DND-41 (cell line): ENCODE measurements at places on chromosomes 6 and 20.

DNA sequence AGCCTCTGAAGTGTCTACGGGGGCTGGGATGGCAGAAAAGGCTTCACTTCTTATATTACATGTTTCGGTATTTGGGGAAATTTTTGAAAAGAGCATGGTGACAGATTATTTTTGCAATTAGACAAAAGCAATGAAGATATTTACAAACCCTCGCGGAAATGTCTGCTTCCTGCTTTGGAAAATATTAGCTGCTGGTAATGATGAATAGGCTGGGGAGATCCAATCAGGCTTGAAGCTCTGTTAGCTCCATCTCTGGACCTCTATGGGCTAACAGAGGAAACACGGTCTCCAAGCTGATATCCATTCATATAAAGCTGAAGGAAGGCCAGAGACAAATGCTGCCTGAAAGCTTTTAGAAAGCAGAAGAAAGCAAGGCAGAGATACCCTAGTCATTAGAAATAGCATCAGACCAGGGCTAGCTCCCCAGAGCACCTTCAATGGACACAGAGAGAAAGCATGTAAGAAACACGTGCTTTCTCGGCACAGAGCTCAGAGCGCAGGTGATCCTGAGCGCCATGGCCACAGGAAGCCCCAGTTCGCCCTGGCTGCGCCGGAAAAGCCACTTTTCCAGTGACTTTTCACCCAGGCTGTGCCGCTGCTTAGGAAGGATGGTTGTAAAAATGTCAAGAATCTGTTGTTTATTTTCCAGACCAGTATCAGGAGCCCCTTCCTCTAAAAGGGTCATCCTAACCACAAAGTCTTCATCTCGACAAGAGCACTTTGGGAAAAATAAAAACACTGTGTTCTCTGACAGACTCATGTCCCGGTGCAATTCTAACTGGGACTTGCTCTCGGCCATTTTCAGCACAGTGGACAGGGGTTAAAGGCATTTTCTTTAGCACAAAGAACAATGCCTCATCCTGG, 68.5 kb upstream of the NFATC2 start:
- H3K27me3 ChIP-seq: peaks cover 2% of the 10 kb centered on the region
- no peaks in the 10 kb centered on the region for H3K4me1 ChIP-seq

GRCh38 chr6:64694356-64694755, 1012.7 kb downstream of the EYS start:
- no peak overlapping the region for H3K4me3 ChIP-seq
- no peaks in the 10 kb centered on the region for H3K36me3 ChIP-seq
- H3K27me3 ChIP-seq: no peaks in the 10 kb centered on the region
- H3K27ac ChIP-seq: no peak overlapping the region

DNA sequence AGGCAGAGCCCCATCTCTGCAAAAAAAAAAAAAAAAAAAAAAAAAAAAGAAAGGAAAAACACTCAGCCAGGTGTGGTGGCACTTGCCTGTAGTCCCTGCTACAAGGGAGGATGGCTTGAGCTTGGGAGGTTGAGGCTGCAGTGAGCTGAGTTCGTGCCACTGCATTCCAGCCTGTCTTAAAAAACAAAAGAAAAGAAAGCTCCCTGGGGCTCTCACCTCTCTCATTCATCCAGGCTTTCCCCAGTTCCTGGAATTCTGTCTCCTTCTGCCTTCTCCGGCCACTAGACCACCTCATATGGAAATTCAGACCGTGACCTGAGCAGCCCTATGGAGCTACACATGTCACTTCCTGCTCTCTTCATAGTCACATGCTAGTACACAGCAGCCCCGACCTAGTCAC, 101.1 kb upstream of the TAB2 start:
- no peaks in the 10 kb centered on the region for H3K27me3 ChIP-seq
- H3K4me3 ChIP-seq: no peak overlapping the region

- H3K27me3 ChIP-seq: peaks cover 3% of the 10 kb centered on the region
- H3K36me3 ChIP-seq: no peaks in the 10 kb centered on the region
- no peaks in the 10 kb centered on the region for H3K4me1 ChIP-seq
- DNase-seq: no peak
- H3K27ac ChIP-seq: no peak overlapping the region
These were observed 838.2 kb downstream of the MAFB start for GRCh38 chr20:39850821-39851330.

GRCh38 chr6:131250122-131250521, 114.9 kb downstream of the AKAP7 start:
- H3K36me3 ChIP-seq: no peaks in the 10 kb centered on the region
- peak; percentile 41 for DNase-seq

DNA sequence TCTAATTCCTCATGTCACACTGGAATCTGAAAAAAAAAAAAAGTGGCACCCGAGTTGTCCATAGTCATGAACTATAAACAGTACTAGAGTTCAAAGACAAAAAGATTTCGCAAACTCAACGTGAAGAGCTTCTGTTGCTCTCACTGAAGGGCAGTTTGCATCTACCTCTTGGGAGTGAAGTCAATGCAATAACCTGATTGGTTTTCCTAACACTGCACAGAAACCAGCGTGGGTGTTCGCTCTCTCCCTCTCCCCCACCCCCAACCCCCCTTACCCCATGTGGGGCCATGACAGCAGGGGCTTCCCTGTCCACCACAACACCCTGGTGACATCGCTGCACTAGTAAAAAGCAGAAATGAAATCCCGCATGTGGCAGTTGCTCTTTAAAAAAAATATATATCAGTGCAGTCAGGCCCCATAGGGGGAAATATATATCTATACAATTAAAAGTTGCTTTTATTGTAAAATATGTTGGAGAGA, 66.9 kb downstream of the GMPR start:
- no peaks in the 10 kb centered on the region for H3K36me3 ChIP-seq
- no peaks in the 10 kb centered on the region for H3K4me1 ChIP-seq
- no peak overlapping the region for H3K27ac ChIP-seq
- no peak for DNase-seq

- no peaks in the 10 kb centered on the region for H3K36me3 ChIP-seq
- no peak within 1 kb of the TSS for H3K4me3 ChIP-seq
- no peak within 1 kb of the TSS for H3K27ac ChIP-seq
- peaks cover 4% of the 10 kb centered on the region for H3K27me3 ChIP-seq
- no peaks in the 10 kb centered on the region for H3K4me1 ChIP-seq
These were observed at the start of gene OR2J3 for GRCh38 chr6:29107758-29108157. OR2J3 (plus strand) TSS chr6:29108058; CDS start chr6:29111891, 3,833 bp downstream.

DNA sequence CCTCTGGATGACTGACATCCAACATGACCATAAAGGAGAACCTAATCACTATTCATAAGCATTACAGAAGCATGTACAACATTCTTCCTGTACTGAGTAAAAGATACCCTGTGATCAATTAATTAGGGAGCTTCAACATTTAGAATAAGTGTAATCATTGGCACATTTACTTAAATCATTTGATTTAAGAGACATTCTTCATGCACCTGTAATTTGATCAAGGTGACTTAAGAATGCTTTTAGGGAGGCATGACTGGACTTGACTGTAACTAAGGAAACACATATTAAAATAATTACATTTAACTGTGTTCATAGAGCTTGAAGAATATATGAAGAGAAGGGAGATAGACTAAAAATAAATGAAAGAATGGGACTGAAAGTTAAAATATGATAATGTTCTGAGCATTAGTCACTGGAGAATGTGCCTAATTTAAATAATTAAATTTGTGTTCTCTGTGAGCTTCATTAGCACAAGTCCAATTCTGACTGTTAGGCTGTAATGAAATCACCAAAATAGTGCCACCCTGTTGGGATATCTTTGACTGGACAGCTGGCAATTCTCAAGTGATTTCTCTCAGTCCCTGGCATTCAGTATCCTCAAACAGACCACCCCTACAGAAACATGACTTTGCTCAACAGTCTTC, 295.5 kb upstream of the ADGRB3 start:
- H3K4me3 ChIP-seq: no peak overlapping the region
- no peaks in the 10 kb centered on the region for H3K36me3 ChIP-seq
- DNase-seq: no peak
- H3K4me1 ChIP-seq: no peaks in the 10 kb centered on the region
- H3K27ac ChIP-seq: no peak overlapping the region

DNA sequence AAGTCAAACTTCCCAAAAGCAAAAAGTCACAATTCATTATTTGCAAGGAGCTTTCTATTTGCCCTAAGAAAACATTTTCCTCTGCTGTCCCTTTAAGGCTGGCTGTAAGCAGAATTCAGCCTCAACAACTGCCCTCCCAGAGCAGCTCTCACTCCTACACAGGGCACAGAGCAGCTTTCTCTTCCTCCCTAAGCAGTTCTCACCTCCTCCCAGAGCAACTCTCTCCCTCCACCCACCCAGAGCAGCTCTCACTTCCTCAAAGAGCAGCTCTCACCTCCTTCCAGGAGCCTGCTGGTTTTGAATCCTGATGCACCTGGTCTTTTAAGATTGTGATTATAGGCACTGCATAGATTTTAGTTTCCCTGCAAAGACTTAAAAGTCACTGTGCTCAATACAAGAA, 120.6 kb upstream of the TMEM181 start:
- H3K27ac ChIP-seq: no peak overlapping the region
- no peak overlapping the region for H3K4me3 ChIP-seq
- H3K4me1 ChIP-seq: no peaks in the 10 kb centered on the region

GRCh38 chr20:33209789-33210188, 7.4 kb upstream of the BPIFA3 start:
- H3K36me3 ChIP-seq: no peaks in the 10 kb centered on the region
- peaks cover 3% of the 10 kb centered on the region for H3K27me3 ChIP-seq
- no peak overlapping the region for H3K27ac ChIP-seq

DNA sequence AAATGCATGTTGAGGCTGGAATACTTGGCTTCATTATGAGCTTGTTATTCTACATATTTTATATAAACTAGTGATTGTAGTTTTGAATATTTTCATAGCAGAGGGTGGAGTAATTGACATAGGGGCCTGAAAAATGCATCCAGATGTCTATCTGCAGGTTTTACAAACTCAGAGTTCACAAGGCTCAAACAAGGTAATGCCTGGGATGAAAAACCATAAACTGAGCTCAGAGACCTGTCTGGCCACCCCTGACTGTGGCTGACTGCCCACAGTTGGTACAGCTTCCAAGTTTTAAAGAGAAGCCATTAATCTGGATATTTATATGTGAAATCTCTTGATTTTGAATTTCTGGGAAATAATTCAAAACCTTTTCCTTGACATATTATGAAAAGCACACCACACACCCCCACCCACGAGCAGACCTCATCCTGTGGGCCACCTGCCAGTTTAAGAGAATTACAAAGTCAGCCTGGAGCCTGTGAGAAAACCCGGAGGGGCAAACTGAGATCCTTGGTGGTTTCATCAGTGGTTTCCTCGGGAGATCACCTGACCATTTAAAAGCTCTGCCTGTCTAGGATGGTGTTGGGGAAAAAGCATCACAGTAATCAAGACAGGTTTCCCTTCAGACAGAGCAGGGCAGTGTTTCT, 230.1 kb downstream of the SAMD5 start:
- DNase-seq: peak; percentile 67
- no peaks in the 10 kb centered on the region for H3K27me3 ChIP-seq
- H3K4me3 ChIP-seq: no peak overlapping the region
- no peak overlapping the region for H3K27ac ChIP-seq

- H3K27me3 ChIP-seq: no peaks in the 10 kb centered on the region
- H3K27ac ChIP-seq: peak overlapping the region; percentile 64
- peak; percentile 86 for DNase-seq
- H3K4me3 ChIP-seq: no peak overlapping the region; the same call in 1 of the 2 replicates
- H3K4me1 ChIP-seq: peaks cover 25% of the 10 kb centered on the region
These were observed 31.7 kb upstream of the CCN5 start for GRCh38 chr20:44683263-44684046.

DNA sequence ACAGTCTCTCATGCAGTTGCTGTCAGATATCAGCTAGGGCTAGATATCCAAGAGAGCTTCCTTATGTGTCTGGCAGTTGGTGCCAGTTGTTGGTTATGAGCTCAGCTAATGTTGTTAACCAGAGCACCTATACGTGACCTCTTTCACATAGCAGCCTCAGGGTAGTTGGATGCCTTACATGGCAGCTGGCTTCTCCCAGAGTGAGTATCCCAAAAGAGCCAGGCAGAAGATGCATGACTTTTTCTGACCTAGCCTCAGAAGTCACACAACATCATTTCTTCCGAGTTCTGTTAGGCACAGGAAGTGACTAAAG, 175.7 kb downstream of the VEGFA start:
- DNase-seq: peak; percentile 1
- H3K27me3 ChIP-seq: peaks cover 5% of the 10 kb centered on the region
- H3K4me3 ChIP-seq: no peak overlapping the region
- no peak overlapping the region for H3K27ac ChIP-seq
- no peaks in the 10 kb centered on the region for H3K4me1 ChIP-seq
- no peaks in the 10 kb centered on the region for H3K36me3 ChIP-seq

DNA sequence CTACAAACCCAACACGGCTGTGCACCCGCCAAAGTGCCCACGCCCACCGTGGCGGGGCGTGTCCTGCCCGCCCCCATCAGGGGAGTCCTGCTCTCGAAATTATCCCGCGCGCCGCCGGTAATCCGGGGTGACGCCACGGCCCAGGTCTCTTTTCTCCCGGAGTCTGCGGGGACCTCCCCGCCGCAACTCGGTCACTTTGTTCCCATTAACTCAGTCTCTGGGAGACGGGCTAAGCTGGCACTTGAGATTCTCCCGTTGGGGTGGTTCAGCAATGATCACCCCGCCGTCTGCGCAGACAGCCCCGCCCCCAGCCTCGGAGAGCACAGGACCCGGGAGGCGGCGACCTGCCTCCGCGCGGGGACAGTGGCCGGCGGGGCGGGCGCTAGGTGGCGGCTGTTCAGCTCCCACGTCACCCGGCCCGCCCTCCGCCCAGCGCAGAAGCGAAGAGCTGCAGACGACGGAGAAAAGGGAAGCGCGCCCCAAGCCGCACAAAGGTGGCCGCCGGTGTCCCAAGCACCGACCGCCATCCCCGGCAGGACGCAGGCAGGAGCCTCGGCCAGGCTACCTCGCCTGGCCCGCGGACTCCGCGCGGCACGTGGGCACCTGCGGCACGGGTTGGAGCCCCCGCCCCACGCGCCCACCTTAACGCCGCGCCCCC, 31.5 kb downstream of the SF3B5 start:
- DNase-seq: peak; percentile 53
- no peaks in the 10 kb centered on the region for H3K36me3 ChIP-seq
- peaks cover 27% of the 10 kb centered on the region for H3K27me3 ChIP-seq

- H3K4me1 ChIP-seq: peaks cover 53% of the 10 kb centered on the region
- H3K4me3 ChIP-seq: peak within 1 kb of the TSS; percentile 66
- no peaks in the 10 kb centered on the region for H3K27me3 ChIP-seq
- H3K36me3 ChIP-seq: peaks cover 30% of the 10 kb centered on the region
These were observed at the start of gene ZBTB24 for GRCh38 chr6:109482905-109483734. ZBTB24 (minus strand) TSS chr6:109483219; CDS start chr6:109482026, 1,193 bp downstream.

GRCh38 chr6:165689699-165690098, 26.7 kb upstream of the PDE10A start:
- no peak for DNase-seq
- no peak overlapping the region for H3K27ac ChIP-seq
- no peak overlapping the region for H3K4me3 ChIP-seq

DNA sequence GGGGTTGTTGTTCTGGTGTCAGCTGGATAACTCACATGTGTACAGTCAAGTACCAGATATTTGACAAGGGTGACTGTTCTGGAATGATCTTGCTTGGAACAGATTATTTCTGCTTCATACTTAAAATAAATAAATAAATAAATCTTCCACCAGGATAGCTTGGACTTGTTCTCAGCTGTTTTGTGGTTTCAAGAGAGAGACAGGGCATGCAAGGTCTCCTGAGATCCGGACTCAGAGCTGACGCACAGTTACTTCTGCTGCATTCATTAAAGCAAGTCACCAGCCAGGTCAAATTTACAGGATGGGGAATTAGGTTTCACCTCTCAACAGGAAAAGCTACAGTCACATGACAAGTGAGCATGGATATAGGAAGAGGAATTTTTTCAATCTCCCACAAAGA, 285.0 kb upstream of the SPTLC3 start:
- DNase-seq: no peak
- H3K27ac ChIP-seq: no peak overlapping the region
- no peak overlapping the region for H3K4me3 ChIP-seq
- peaks cover 5% of the 10 kb centered on the region for H3K27me3 ChIP-seq
- H3K4me1 ChIP-seq: no peaks in the 10 kb centered on the region

- peaks cover 15% of the 10 kb centered on the region for H3K4me1 ChIP-seq
- no peaks in the 10 kb centered on the region for H3K36me3 ChIP-seq
- no peak for DNase-seq
- no peaks in the 10 kb centered on the region for H3K27me3 ChIP-seq
These were observed 54.0 kb upstream of the SNX9 start for GRCh38 chr6:157768863-157769551.
